Activated T-cell treated with anti-CD3 and anti-CD28 coated beads for 1 hour (primary cell): ENCODE measurements at places on chromosomes 5 and 9.

DNA sequence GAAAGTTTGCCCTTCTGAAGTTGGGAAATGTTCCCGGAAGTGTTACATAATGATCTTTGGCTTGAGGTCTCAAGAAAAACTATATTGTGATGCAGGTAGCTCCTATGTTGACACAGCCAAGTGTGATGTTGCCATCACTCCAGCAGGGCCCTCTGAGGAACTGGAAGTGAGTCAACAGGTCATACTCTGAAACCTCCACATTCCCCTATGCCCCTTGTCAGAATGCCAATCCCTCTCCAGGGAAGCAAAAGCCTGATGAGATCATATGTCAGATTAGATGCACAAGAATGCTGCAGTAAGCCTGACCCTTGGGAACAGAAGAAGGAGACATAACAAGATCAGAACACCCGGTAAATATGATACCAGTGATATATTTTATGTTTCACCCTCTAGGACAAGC, 66.8 kb upstream of the ITGA2 start:
- no peak for DNase-seq

DNA sequence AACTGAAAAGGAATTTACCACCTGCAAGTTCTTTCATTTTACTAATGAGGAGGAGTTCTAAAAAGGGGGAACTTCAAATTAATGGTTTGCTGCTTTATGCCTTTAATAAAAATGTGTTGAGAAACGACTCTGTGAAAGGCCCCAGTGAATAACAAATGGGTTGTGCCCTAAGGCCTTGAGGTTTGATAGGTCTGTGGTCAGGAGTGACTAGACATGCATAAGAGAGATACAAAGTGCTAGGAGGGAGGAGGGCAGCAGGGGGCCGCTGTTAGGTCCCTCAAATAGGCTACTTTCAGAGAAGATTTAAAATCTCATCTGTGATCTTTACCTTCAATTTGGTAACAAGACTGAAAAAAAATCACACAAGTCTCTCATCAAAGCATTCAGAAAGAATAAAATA, 58.3 kb downstream of the FAM81B start:
- no peak for DNase-seq

- DNase-seq = no peak
Measured at GRCh38 chr5:136030956-136031611, 2.3 kb downstream of the TGFBI start.

DNA sequence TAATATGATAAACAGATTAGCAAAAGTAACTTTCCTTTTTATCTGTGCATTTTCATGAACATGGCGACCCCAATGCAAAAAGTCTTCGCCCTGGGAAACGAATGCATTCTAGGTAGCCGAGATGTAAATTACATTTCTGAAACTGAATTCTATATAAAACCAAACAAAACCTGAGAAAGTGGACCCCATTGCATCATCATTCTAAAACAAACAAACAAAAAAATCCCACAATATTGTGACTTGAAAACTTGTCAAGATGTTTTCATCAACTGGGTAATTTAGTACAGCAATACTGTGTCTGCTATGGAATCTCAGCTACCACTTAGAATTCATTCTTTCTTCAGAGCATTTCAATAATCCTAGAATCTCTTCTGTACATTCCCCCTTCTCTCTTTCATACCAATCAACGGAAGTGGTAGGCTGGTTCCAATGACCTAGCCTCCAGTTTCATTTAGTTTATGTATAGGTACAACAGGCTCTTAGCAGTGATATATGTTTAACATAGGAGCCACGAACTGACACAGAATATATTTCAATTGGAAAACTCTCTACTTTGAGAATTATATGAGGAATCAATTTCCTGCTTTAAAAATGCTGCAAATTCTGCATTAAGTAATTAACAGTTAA, 85.6 kb downstream of the FBXW11 start:
- DNase-seq = no peak

DNA sequence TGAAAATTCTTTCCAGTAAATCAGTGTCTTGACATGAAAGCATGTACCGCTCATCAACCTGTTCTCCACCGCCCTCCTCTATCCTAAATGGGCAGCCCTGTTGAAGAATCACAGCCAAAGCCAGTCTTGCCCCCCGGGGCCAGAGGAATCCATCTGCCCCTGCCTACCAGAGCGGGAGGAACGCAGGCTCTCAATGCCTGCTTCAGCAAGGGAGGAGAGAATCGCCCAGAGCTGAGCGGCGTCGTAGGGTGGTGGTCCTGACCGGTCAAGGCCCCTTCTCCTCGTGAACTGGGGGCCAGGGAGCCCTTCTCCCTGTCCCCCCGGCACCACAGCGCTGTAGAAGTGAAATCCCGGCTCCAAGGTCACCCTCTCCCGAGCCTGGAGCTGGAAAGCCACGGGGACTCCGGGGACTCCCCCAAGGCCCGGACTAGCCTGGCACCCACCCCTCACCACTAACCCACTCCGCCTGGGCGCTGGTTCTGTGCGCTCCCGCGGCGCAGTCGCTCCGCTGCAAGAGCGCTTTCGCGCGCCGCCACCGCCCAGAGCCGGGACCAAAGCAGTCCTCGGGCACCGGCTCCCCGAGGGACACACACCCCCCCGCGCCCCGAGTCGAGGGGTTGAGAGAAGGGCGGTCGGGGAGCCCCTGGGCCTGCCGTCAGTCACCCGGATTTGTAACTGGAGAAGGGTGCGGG, 718 bp upstream of the TMEM215 start:
- no peak for DNase-seq
